ENCODE measurements at places on chromosomes 4 and X. TPM values are rescaled to one million over a fixed set of nuclear protein-coding genes. Genes with fewer than 3 reads are reported as not detected.

- DNase-seq = no peak
Observed at GRCh38 chr4:110107866-110108265, 90.5 kb downstream of the ELOVL6 start.

DNA sequence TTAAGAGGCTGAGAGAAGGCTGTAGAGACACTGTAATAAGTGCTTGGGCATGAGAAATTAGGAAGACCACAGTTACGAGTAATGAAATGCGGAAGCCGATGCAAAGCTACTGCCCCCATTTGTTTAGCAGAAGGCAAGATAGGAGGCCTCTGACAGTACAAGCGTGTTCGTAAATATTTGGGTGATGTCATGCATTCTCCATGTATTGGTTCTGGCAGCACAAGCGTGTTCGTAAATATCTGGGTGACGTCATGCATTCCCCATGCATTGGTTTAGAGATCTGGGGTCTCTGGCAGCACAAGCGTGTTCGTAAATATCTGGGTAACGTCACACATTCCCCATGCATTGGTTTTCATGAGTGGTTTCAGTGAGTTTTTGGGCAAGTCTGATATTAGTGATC, 661.5 kb upstream of the FRG1 start:
- DNase-seq = no peak

GRCh38 chr4:7778510-7779431, 160.9 kb downstream of the AFAP1 start:
- no peak for DNase-seq

DNA sequence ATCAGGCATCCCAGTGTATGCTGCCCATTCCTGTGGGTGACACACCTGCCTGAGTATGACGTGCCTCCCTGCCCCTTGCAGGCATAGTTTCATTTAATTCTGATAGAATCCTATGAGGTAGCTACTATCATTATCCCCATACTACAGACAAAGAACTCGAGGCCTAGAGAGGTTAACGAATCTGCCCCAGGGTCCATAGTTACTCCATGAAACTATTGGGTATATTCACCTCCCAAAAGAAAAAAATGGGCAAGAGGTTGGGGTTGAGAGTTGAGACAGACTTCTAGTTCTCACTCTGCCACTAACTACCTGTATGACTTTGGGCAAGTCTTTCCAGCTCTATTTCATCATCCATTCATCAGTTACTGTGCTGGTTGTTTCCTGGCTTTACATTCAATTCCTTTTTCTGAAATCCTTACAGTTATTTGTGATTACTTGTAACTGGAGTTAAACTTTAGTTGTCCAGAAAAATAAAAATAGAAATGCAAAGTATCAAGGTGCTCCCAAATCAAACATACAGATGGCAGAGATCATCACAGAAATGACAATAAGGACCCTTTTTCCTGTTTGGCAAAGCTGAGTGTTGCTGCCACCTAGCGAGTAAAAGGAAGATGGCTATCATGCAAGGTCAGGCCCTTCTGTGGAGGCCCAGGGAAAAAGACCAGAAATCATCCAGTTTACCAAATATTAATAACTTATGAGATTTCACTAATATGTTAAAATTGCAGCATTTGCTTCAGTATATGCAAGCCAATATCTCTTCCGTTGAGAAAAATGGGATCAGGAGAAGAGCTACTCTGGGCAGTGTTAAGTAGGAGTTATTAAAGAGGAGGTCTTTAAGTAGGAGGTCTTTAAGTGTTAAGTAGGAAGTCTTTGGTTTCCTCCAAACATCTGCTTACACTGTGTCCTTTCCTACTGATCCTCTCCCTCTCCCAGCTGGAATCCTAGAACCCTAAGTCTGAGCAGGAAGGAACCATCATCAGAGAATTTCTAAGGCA, 17.1 kb upstream of the MAP7D3 start:
- DNase-seq = peak; percentile 2

DNA sequence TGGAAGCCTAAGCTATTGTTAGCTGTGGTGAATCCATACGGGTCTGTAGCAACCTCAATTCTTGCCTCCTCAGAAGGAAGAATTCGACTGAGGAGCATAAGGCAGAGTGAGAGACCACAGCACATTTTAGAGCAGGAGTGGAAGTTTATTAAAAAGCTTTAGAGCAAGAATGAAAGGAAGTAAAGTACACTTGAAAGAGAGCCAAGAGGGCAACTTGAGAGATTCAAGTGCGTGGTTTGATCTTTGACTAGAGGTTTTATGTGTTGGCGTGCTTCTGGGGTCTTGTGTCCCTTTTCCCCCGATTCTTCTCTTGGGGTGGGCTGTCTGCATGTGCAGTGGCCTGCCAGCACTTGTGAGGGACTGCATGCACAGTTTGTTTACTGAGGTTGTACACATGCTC, 880.6 kb upstream of the INTU start:
- DNase-seq = no peak

GRCh38 chr4:70892086-70892769, 9.9 kb upstream of the MOB1B start:
- DNase-seq = no peak

SORBS2 gene
- 0.10 TPM for total RNA-seq

DNA sequence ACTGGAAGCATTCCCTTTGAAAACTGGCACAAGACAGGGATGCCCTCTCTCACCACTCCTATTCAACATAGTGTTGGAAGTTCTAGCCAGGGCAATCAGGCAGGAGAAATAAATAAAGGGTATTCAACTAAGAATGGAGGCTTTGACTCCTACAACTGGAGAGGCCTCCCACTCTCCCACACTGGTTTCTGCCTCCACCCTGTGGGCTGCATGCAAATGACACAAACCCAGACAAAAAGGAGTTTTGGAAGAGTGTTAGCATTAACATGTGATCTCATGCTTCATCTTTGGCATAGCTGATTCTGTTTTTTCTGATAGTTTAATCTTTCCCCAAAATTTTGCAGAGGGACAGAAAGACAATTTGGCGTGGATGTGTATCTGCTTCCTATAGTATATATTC, 80.8 kb upstream of the IQCM start:
- peak; percentile 37 for DNase-seq

CDK16 gene
- total RNA-seq = 71.2 TPM

SPANXN4 gene
- not detected for total RNA-seq

DNA sequence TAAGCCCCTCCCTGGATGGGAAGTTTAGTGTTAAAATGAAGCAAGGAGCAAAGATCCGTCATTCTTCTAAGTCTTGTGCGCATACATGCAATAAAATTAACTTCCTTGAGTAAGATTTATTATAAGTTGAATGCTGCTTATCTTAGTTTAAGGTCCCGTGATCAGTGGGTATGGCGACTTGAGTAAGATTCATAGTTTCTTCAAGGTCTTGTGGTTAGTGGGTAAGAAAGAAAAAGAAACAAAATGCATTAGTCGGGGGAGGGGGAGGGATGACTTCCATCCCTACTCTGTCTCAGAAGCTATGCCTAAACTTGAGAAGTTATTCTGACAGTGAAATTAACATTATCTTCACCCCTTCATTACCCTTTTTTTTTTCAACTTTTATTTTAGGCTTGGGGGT, 127.3 kb upstream of the MAGEB16 start:
- DNase-seq = no peak

HELT gene
- total RNA-seq = not detected

CENPVL1 gene
- total RNA-seq = not detected

DNA sequence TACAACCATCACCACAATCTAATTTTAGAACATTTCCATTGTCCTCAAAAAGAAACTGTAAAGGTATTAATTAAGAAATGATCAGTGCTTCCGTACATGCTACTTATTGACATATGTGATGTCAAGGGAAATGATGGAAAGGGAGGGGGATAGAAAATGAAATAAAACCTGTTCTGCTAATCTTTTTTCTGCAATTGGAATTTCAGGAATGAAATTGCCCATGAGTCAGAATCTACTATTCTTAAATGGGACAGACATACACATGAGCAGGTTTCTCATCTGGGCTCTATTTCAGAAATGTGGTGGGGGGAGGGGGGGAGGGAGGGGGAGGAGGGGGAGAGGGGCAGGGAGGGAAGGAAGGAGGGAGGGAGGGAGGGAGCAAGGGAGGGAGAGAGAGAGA, 91.0 kb downstream of the SHROOM4 start:
- no peak for DNase-seq

DNA sequence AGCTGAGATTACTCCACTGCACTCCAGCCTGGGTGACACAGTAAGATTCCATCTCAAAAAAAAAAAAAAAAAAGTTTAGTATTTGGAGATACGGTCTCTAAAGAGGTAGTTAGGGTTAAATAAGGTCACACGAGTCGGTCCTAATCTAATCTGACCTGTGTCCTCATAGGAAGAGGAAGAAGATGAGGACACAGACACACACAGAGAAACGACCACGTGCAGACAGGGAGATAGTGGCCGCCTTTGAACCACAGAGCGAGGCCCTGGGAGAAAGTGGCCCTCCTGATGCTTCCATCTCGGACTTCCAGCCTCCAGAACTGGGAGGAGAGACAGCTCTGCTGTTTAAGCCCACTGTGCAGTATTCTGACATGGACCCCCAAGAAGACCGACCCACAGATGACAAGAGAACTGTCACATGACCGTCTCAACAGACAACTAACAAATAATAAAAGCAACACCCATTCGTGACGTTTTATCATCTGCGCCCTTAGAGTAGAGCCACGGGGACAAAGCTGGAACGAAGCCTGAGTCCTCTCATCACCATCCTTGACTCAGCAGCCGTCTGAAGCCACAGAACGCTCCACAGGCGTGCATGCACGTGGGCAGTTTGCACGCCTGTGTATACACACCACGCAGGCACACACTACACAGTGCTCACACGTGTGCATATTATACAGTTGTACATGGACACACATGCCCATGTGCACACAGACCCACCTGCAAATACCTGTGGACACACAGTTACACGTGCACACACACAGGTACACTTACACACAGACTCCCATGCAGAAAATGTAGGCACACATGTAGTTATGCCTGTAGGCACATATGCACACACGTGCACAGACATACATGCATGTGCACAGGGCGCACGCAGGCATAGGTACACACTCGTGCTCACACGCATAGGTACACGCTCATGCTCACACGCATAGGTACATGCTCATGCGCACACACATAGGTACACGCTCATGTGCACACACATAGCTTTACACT, 51.7 kb downstream of the FAM53A start:
- DNase-seq = no peak

- DNase-seq = peak; percentile 42
Observed at GRCh38 chrX:7372825-7373525, 225.0 kb upstream of the PUDP start.

DNA sequence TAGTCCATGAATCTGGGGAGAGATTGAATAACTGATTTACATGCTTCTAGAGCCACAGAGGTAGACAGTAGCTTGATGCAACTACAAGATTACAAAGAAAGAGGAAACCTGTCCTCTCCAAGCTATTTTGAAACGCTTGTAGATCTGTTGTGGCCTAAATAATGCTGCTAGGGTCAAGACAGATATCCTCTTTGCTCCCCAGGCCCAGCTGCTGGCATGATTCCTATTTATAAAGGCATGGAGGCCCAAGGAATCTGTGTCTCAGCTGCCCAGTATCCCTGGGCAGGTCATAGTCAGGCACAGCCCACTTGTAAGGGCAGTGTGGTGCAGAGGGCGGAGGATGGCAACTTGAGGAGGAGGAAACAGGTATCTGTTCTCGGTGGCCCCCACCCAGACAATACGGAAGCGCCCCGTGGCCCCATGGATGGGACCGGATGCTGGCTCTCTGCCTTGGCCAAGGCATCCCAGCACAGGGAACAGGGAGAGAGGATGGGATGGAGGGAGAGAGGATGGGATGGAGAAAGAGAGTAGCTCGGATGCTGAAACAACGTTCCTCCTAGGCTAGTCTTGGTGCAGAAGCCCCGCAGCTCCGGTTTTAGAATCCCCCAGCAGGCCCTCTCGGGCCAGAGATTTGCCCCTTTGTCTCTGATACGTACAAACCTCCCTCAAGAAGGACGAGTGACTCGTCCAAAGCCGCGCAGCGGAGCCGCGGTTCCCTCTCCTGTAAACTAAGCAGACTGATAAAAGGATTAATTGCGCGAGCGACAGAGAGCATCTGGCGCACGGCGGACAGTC, 767 bp upstream of the SMIM20 start:
- DNase-seq = no peak

DNA sequence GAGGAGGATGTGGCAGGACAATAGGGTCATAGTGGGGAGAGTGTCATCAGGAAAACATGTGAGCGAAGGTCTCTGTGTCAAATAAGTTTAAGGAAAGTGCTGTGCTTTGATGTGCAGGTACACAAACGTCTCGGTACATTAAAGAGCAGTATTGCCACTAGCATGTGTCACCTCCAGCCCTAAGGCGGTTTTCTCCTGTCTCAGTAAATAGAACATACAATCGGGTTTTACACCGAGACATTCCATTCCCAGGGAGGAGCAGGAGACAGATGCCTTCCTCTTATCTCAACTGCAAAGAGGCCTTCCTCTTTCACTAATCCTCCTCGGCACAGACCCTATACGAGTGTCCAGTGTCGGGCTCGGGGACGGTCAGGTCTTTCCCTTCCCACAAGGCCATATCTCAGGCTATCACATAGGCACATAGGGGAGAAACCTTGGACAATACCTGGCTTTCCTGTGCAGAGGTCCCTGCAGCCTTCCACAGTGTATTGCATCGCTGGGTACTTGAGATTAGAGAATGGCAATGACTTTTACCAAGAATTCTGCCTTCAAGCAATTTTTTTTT, 684.5 kb downstream of the PDHA2 start:
- DNase-seq = no peak

DNA sequence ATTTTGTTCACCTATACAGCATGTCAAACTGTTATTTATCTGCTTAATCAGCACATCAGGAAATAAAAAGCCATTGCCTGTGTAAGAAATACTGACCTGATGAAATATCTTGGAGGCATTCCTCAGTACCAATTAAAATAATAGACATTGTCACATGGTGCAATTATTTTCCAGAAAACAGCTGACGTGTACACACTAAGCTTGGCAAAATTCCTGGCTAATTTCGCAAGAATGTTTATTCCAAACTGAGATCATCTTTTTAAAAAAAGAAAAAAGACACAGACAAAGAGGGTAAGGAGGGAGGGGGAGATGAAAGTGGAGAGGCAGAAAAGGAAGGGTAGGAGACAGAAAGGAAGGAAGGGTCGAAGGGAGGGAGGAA, 61.9 kb upstream of the NFKB1 start:
- DNase-seq = no peak

FGF16 gene
- total RNA-seq = not detected

DNA sequence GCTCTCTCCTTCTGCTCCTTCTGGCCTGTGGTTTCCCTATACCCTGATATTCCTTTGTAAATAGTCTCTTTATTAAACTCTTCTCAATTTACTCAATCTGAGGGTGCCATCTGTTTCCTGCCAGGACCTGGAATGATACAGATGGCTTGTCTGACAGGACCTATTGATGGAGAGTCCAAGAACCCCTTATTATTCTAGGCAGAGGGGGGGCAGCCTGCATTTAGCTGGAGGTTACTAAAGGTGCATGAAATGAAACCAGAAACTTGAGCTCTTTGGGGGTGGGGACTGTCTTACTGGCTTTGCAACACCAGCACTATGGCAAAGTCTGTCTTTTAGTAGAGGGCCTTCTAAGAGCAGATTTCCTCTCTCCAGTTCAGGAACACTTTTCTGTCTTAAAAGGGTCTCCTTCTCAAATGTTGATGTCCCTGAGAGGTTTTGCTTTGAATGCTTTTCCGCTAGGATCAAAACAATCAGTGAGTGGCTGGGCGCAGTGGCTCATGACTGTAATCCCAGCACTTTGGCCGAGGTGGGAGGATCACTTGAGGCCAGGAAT, 162.5 kb upstream of the MED14 start:
- no peak for DNase-seq

GRCh38 chr4:47579235-47579634, 94.2 kb downstream of the ATP10D start:
- DNase-seq = no peak
